CD4-positive, alpha-beta T cell treated with Interleukin-1 beta for 1 hour (primary cell): ENCODE measurements at places on chromosomes 6 and 20.
A peak's percentile ranks its signal among the peaks of the same experiment; 100 is the strongest.

DNA sequence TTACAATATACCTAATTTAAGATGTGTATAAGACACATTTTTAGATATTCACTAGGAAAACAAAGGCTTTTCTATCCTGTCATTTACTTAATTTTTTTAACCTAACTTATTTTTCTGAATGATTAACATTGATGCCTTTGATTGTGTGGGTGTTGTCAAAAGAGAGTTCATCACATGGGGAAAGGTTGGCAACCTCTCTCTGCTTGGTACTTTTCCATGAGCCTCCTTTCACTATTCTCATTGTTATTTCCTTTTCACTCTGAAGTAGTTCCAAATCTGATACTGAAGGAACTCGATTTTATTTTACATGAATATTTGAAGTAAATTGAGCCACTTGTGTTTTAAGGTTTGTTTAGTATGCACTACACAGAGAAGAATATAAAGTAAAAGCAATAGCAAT is 35.9 kb downstream of the TPD52L1 start:
- no peak for DNase-seq

GRCh38 chr6:137893726-137894125 is 26.7 kb downstream of the TNFAIP3 start:
- DNase-seq = no peak

DNA sequence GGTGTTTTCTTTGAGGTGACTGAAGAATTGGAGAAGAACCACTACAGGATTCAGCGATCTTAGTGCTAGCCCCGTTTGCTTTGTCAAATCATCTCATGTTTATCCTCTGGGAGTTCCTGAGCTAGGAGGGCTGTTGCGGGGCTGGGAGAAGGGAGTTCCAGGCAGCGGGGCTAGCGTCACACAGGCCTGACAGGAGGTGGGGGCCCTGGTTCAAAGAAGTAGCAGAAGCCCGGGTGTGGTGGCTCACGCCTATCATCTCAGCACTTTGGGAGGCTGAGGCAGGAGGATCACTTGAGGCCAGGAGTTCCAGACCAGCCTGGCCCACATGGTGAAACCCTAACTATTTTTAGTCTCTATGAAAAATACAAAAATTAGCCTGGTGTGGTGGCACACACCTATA is 33.2 kb upstream of the SULF2 start:
- no peak for DNase-seq

DNA sequence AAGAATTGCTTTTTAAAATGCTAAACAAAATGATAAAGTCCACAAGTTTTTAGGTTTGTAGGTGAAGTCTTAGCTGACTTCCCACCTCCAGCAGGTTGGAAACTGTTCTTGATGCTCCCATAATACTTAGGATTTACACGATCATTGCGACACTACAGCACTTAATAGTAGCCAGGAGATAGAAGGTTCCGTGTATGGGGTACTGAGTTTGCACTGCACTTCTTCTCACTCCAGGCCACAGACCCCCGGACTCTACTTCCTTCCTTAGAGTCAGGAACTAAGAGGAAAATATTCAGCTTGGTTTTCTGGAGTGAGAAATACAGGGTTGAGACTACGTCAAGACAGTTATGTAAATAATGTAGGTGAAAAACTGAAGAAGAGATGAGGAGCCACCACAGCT is 56.1 kb upstream of the SGK1 start:
- no peak for DNase-seq

- no peak for DNase-seq
These were observed 85.7 kb upstream of the F13A1 start for GRCh38 chr6:6405997-6406714.

- no peak for DNase-seq
These were observed 30.0 kb downstream of the MYH7B start for GRCh38 chr20:34985461-34986310.

GRCh38 chr20:16028923-16029322 is 544.3 kb downstream of the KIF16B start:
- no peak for DNase-seq

- peak; percentile 59 for DNase-seq
These were observed 4.2 kb upstream of the NCR3 start for GRCh38 chr6:31597006-31597405.
